Fibroblast of mammary gland (primary cell): ENCODE measurements at places on chromosomes 2 and 18.
A peak's percentile ranks its signal among the peaks of the same experiment; 100 is the strongest.

- no peak for DNase-seq
Measured at GRCh38 chr2:76563730-76564129, 853.0 kb upstream of the GCFC2 start.

DNA sequence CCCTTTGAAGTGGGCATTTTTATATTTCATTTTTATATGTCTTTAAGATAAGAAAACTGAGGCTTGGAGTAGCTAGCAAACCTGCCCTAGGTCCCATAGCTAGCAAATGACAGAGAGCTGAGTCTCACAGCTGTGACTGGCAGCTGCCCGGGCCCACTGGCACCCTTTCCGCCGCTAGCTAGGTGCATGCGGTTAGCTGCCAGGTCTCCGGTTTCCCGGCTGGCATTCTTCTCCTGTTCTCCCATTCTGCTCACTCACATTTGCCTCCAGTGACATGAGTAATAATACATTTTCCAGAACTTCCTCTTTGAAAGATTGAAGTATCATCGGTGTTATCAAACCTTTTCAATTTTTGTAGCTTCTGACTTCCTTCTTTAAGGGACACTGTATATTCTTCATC is 38.7 kb downstream of the MTCL1 start:
- DNase-seq: no peak

DNA sequence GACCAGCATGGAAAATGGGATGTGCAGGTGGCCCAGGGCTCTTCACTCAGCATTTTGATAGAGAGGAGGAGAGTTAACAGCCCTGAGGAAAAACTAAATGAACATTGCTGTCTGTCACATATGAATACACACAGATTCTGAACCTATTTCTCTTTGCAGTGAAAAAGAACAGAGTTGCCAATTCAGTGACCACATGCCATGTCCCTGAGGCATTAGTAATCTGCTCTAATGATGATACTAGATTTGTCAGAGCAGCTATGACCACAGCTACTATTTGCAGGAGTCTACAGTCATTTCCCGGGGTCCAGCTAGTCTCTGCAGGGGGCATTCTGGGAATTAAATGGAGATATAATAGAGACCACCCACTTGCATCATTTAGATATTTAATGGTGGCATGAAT is 267.6 kb downstream of the TMX3 start:
- DNase-seq: peak; percentile 77

DNA sequence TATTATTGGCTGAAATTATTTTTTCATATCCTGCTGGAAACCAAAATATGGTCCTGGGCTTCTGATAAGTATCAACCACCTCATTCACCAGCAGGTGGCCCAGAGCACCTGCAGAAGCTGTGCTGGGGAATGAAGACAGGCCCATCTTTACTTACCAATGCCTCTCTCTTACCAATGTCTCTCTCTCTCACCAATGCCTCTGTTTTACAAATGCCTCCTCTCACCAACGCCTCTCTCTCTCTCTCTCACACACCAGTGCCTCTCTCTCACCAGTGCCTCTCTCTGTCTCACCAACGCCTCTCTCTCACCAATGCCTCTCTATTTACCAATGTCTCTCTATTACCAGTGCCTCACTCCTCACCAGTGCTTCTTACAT is 2.3 kb upstream of the MAL start:
- DNase-seq: no peak

DNA sequence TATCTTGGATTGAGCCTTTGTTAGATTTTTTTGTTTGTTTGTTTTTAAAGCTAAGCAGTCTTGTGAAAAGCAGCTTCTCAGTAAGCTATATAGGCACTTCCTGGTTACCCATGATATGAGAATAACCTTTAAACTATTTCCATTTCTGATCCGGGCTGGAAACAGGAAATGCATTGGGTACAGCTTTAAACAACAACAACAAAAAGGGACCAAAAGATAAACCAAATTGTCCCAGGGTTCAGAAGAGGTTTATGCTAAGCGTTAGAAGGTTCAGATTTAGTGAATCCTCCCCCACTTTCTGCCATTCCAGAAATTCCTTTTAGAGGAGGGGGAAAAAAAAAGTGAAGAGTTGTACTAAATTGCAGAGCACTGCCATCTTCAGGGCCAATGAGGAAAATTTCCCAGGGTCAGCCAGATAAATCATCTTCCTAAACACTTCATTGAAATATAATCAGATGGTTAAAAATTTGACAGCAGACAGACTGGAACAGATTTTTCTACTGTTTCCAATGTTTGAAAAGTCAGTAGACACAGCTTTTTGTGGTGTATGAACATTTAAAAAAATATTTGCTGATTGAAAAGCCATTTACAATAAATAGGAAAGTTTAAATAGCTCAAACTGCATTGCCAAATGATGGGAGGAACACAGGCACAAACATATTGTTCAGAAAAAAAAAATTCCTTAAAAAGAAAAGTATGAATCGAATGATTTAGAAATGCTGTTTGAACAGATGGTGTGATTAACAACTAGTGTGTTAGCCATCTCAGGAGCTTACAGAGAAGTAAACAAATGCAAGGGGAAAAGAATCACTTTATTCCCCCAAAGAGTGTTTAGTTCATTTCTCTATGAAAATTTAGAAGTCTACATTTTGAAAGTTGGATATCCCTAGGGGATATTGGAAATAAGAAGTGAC is 189.9 kb upstream of the TANK start:
- peak; percentile 83 for DNase-seq

GRCh38 chr2:101551336-101551888 is 76.5 kb upstream of the RFX8 start:
- no peak for DNase-seq

DNA sequence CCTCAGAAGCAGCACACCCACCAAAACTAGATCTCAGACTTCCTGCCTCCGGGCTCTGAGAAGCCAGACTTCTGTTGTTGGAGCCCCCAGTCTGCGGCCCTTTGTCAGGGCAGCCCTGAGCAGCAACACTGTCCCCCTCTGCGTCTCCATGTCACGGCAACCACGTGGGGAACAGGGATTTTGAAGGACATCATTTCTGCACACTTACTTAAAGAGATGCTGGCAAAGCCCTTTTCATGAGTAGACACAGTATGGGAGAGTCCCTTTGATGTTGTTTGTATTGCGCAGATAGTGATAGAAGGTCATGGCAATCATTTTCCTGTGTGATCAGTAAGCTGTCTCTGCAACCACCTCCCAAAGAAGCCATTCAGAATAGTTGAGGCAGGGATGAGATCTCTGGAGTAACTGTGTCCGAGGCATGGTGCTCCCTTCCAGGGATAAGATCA is 69.1 kb upstream of the ID2 start:
- DNase-seq: no peak

DNA sequence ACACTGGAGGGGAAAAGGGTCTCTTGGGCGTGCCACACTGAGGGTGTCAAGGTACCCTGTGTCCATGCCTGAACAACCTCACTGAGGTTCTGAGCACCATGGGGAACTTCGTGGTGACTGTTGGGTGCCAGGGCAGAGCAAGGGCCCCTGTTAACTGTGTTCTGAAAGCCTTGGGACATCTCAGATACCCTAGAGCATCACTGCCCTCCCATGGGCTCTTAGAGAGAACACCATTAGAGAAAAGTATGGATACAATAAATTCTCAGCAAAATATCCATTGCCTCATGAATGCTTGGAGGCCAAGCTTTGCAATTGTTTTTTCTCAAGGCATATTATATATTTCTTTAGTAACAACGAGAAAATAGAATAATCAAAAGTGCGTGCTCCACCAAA is 488.5 kb upstream of the NRP2 start:
- no peak for DNase-seq

GRCh38 chr2:236866542-236867340 is 218.9 kb upstream of the COPS8 start:
- no peak for DNase-seq

DNA sequence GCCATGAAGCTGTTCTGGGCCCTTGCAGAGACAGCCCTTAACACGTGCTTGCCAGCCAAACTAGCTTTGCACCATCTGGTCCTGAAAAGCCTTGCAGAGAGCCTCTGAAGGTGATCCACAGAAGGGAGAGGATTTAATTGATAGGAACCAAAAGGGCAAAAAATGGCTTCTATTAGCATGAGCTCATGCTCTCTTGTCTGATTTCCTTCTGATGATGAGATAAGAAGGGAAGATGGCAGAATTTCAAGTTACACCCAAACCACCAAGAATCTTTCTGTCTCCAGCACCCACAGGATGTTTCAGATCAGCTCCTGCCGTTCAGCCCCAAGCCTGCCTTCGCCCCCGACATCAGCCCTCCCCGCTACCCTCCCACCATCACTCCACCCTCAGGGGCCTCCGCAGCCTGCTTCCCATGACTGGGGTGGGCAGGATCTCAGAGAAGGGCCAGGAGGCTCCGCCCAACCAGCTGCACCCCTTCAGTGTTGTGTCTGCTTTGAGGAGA is 23.4 kb upstream of the GLI2 start:
- peak; percentile 28 for DNase-seq

DNA sequence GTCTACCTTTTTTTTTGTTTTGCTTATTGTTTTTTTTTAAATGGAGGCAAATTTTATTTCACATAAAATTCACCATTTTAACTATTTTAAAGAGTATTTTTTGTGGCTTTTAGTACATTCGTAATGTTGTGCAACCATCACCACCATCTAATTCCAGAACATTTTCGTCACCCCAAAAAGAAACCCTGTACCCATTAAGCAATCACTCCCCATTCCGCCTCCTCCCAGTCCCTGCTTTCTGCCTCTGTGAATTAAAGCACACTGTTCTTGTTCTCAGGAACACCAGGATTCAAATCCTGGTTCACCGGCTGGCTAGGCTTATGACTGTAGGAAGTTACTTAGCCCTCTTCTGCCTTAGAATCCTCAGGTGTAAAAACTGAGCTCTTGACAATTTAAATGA is 36.9 kb upstream of the EPAS1 start:
- DNase-seq: peak; percentile 34

GRCh38 chr18:7393080-7393479 is 162.2 kb downstream of the LRRC30 start:
- no peak for DNase-seq

GRCh38 chr2:212416086-212416485 is 122.5 kb downstream of the ERBB4 start:
- DNase-seq: no peak

DNA sequence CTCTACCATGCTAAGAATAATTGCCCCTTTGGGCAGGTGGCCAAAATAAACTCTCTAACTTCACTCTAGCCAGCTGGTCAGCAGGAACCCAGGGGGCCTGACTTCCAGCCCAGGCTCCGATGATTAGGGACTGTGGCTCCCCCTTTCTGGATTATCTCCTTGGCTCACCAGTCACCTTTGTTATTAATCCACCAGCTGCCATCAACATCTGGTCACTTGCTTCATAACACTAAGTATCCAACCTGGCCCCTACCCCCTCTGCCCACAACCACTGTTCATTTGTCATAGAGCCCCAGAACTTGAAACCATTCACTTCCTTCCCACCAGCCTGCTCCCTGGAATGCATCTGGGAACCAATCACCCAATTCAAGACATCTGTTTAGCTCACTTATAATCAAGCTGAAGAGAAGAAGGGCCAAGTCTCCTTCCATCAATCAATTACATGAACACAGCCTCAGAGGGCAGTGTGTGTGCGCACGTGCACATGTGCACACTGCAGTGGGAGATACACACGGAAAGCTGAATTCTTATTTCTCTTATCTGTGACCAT is 215.1 kb downstream of the ALK start:
- DNase-seq: peak; percentile 4
